ENCODE measurements at places on chromosomes 2 and 18.

DNA sequence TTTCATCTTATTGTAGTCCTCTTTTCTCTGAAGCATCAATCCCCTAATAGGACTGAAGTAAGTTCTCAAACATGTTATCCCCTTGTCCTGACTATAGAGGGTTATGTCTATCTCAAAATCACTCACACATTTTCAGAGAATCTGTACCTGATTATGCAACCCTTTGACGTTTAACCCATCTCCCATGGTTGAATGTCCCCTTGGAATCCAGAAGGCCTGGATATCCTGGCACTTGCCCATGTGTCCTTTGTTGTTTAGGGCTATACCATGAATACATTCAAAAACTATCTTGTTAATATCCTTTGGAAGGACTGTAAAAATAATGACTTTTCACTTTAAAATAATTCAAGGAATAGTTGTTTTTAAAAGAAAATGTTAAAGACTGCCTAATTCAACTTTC lies 66.3 kb upstream of the PSMD14 start:
- no peak for DNase-seq

DNA sequence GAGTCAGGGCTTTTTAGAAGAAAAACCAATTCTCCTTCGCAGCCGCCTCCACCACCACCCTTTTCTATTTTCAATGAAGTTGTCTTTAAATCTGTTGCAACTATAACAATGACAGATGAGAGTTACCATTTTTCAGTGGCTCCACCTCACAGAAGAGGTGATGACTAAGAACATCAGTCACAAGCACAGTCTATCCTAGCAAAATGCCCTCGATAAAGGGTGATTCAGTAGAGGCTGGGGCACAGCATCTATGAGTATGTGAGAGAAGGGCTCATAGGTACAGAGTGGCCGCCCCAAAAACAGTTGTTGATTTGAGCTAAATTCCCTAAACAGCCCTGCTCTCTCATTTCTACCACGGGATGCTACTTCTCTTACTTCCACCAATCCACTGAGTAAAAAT lies 310.8 kb upstream of the MGAT5 start:
- DNase-seq: no peak

DNA sequence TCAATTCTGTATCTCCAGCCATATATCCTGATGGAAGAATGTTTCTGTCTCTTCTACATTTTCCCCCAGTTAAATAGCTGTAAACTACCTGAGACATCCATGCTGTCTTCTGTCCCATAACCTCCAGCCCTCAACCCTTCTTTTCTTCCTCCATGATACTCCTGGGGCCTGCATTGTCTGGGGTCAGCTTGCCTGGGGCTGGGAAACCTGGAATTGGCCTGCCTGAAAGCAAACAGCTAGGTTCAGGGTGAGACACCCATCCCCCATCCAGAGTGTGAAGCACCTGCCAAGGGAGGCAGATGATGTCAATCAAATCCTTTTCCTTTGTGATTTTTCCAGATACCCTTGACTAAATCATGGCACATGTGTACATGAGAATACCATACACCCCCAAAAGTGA lies 313.7 kb upstream of the MGAT5 start:
- DNase-seq: no peak

GRCh38 chr18:23350188-23350587 lies 102.9 kb upstream of the RIOK3 start:
- no peak for DNase-seq

GRCh38 chr18:35716169-35716831 lies 134.8 kb downstream of the GALNT1 start:
- no peak for DNase-seq

Measured in T-helper 9 cell (primary cell).